B cell (primary cell): ENCODE measurements at places on chromosomes 12 and 14.

DNA sequence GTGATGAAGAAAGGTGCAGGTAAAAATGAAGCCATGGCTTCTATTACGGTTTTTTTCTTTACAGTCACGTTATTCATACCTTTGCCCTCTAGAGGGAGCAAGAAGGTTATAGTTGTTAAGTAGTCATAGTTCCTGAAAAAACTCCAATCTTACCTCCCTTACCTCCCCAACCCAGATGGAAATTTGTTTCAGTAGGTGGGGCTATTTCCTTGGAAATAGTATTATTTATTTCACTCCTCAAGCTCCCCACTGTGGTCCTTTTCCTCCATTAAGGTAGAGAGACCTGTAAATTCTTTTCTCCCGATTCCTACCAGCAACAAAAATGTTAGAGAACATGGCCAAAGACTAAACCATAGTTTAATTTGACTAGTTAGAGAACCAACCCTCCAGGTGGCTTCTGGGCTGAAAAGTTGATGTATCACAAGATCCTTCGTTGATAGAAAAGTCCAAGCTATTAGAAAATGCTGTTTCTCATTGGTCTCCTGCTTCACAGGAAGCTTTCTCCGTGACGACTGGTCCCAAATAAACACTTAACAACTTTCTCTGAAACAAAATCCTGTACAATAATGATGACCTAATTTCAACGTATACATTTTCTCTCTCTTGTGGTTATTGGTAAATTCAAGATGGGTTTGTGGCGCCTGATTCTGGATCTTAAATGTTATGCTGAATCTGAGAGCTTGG lies 43.5 kb downstream of the TMX1 start:
- peak; percentile 57 for DNase-seq

DNA sequence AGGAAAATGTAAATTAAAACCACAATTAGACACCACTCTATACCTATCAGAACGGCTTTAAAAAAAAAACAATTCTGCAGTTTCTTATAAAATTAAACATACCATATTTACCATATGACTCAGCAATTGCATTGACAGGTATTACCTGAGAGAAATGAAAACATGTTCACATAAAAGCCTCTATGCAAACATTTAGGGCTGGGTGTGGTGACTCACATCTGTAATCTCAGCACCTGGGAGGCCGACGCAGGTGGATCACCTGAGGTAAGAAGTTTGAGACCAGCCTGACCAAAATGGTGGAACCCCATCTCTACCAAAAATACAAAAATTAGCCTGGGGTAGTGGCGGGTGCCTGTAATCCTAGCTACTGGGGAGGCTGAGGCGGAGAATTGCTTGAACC lies 41.1 kb downstream of the SPTB start:
- DNase-seq = no peak

DNA sequence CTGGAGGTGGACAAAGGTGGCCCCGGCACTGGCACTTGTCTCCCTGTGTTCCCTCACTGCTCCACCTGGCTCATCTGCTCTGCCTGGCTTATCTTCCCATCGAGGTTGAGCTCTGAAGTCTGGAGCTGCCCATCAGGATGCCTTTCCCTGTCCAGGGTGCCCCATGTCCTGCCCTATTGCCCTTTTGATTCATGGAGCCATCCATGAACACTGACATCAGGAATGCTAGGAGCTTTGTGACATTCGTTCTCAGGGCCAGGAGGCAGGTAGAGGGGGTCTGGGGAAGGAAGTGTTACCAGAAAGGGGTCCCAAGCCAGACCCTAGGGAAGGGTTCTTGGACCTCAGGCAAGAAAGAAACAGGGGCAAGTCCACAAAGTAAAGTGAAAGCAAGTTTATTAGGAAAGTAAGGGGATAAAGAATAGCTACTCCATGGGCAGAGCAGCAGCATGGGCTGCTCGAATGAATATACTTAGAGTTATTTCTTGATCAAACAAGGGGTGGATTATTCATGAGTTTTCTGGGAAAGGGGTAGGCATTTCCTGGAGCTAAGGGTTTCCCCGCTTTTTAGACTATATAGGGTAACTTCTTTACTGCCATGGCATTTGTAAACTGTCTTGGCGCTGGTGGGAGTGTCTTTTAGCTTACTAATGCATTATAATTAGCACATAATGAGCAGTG lies 51.6 kb downstream of the RIN3 start:
- no peak for DNase-seq

GRCh38 chr12:106126441-106127337 lies 12.1 kb downstream of the NUAK1 start:
- no peak for DNase-seq

DNA sequence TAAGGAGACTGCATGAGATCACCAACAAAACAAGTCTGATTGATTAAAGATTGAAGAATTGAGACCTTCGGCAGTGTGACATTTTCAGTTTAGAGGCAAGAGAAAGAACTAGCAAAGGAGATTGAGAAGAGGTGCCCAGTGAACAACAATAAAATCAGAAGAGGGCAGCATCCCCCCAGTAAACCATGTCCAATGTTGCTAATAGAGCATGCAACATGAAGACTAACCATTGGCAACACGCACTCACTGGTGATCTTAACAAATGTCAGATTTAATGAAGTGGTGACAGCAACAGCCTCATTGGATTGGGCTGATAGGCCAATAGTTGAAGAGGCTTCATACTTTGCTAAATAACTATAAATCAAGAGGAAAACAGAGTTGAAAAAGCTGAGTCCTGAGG lies 20.7 kb upstream of the TAS2R14 start:
- DNase-seq = no peak

GRCh38 chr12:45668641-45669040 lies 60.9 kb upstream of the ARID2 start:
- no peak for DNase-seq
